IPS DF 6.9 (cell line): ENCODE measurements at places on chromosomes 2 and 18.
A peak's percentile ranks its signal among the peaks of the same experiment; 100 is the strongest.

DNA sequence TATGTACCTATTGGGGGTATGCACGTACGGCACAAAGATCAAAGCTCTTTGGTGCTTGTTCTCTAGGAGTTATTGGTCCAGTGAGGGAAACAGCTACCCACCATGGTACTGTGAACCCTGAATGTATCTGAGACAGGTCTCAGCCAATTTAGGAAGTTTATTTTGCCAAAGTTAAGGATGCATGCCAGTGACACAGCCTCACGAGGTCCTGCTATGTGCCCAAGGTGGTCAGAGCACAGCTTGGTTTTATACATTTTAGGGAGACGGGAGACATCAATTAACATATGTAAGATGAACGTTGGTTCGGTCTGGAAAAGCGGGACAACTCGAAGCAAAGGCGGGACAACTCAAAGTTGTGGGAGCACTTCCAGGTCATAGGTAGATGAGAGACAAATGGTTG is 75.8 kb downstream of the SOWAHC start:
- no peak for DNase-seq

DNA sequence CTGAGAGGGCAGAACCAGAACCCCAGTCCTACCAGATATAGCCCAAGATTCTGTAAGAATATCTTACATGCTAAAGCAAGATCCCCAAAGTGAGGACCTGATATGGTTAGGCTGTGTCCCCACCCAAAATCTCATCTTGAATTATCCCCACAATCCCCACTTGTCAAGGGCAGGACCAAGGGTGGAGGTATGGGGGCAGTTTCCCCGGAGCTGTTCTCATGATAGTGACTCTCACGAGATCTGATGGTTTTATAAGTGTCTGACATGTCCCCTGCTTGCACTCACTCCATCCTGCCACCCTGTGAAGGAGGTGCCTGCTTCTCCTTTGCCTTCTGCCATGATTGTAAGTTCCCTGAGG is 19.9 kb downstream of the TTC32 start:
- no peak for DNase-seq

DNA sequence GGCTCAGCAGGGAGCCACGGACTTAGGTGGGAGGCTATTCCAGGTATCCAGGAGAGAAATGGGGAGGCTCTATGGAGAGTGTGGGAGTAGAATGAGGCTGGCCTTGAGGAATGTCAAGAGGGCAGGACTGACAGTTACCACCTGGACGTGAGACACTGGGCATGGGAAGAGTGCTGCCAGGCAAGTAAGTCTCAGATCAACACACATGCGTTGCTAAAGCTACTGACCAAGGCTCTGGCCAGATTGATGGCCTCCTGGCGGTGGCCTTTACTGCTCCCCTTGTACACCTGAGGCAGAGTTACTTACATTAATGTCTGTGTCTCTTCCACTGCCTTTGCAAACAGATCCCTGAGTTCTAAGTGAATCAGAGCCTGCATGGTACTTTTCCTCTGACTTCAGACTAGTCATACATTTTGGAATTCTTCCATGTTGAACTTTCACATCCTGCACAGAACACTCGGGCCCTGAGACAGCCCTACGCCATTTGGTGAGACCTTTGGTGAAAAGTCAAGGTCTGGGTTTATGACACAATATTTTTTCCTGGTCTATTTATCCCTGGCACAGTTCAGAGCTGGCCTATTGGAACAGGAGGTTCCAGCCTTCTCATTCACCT is 398.8 kb upstream of the TRIB2 start:
- no peak for DNase-seq

DNA sequence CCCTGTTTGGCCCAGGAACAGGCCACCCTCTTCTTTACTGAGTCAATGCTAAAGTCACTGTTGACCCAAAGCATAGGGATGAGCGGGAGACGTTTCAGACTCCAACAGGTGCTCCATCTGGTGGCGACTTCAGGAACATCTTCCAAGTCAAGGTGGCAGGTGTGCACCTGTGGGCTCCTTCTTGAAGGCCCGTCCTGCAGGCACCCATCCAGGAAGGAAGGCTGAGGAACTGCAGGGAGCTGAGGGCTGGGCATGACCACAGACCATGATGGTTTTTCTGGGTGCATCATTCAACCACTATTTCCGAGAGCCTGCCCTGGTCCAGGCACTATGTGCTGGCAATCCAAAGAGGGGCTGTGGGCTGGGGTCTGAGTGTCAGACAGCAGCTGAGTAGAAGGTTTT is 142.8 kb downstream of the NDUFA10 start:
- peak; percentile 70 for DNase-seq

DNA sequence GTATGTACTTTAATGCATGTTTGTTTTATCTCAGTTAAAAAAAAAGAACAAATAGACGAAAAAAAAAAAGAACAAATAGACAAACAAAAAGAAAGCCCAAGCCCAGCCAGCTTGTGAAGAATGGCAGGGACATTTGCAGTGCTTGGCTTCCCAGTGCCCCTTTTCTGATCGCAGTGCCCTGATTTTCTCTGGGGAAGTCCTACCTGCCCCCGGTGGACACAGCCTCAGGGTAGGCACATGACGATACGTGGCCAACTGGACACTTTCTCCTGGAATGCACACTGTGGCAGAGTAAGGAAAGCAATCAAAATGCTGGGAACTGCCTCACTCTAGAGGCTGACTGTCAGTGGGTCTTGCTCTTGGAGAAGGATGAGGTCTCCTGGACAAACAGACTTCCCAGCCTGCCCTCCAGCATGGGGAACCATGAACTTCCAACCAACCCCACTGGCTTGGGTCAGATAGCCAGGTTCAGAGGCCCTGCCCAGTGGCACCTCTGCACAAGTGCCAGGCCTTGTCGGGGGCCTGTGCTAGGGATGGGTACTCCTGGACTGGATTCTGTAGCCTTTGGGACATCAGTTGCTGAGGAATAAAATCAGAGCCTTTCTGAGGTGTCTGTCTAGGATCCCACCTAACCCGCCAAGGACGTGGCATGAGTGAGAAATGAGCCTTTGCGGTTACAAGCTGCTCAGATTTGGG is 76.7 kb downstream of the INHBB start:
- no peak for DNase-seq

DNA sequence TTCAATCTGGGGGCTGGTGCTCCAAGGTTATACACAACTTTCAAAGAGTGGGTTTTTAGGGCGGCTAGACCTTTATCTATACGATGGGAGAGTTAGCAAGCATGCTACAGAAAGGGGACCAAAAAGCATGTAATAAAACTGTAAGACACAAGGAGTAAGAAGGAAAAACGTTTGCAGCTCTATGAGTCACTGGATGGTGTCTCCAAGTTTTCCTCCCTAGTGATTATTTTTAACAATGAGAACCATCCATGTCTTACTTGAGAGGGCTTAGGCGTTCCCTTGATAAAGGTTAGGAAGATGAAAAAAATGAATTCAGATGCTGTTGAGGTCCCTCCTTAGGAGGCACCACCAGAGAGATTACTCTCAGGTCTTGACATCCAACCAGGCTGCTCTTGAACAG is 75.9 kb downstream of the HRH4 start:
- DNase-seq: no peak

DNA sequence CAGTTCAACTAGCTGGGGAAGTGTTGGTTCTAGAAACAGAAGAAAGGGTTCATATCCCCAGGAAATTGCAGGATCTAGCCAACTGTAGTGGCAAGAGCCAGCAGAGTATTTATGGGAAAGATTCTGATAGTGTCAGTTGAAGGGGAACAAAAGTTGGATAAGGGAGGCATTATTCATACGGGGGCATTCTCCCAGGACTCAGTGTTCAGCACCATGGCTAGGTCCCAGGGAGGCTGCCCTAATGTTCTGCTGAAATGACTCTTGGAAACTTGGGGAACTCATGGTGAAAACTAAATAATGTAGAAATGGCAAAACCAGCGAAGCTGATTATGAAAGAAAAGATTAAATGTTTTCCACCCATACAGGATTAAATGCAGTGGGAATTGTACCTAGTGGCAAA is 543.7 kb downstream of the TRIB2 start:
- peak; percentile 4 for DNase-seq
